NCI-H1092 treated with DMSO at 0.1 percent for 48 hours (cell line): ENCODE measurements at places on chromosomes 2 and 18.

DNA sequence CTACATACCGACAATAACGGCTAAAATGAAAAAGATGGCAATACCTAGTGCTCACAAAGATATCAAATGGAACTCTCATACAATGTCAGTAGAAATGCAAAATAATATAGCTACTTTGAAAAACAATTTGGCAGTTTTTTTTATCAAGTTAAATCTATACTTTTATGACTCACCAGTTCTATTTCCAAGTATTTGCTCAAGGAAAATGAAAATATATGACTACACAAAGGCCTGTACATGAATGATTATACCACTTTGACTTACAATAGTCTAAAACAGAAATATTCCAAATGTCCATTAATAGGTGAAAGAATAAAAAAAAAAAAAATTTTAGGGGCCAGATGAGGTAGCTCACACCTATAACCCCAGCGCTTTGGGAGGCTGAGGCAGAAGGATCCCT is 219.8 kb downstream of the ZRANB3 start:
- DNase-seq, result no peak

DNA sequence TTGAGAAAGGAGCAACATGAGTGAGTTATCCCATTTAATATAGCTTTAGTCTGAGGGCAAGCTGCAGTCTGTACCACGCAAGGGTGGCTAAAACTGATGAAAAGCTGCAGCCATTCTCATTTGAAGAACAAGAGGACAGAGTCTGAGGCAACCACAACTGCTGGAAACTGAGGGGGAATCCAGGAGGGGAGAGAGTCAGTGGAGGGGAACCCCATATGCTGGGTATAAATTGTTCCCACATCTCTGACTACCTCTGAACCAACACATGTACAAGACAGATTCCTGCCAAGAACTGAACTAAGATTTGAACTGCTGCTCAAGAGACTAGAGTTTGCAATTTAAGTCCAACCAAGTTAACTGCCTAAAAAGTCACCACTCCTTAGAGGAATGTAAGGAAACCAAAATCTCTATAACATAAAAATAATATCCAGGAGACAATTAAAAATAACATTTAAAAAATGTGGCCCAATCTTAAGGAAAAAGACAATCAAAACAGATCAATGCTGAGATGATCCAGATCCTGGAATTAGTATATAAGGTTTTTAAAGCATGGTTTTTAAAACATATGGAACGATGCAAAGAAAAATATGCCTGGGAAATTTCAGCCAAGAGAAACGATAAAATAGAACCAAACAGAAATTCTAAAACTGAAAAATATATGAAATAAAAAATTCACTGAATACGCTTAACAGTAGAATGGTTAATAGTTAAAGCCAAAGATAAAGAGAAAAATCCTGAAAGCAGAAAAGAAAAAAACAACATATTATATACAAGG is 11.2 kb downstream of the CWC22 start:
- no peak for DNase-seq

DNA sequence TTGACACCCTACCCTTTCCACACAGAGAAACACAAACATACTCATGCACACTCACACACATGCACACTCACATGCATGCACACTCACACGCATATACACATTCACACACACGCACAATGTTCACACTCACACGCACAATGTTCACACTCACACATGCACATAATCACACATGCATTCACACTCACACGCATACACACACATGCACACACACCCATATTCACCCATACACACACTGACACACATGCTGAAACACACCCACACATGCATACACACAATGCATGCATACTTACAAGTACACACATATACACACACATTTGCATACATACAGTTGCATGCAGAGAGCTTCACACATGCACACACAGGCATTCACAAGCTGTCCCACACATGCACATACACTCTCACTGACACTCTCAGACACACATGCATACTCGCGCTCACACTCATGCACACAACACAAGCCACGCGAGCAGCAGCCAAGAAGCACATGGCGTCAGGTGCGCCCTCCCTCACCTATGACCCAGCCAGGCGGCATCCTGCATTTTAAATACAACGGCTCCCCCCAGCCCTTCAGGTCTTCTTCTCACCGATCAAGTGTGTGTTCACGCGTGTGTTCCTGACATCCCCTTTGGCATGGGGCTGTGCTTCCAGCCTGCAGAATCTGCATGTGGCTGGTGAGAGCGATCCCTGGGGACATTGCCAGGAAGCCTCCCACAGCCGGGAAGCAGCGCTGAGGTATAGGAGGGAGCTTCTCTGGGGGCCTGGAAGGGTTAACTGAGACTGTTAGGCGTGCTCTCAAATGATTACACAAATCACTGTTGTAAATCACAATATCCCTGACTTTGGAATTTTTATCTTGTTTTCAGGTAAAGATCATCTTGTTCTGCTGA is 195.1 kb downstream of the RTP5 start:
- DNase-seq, result no peak

DNA sequence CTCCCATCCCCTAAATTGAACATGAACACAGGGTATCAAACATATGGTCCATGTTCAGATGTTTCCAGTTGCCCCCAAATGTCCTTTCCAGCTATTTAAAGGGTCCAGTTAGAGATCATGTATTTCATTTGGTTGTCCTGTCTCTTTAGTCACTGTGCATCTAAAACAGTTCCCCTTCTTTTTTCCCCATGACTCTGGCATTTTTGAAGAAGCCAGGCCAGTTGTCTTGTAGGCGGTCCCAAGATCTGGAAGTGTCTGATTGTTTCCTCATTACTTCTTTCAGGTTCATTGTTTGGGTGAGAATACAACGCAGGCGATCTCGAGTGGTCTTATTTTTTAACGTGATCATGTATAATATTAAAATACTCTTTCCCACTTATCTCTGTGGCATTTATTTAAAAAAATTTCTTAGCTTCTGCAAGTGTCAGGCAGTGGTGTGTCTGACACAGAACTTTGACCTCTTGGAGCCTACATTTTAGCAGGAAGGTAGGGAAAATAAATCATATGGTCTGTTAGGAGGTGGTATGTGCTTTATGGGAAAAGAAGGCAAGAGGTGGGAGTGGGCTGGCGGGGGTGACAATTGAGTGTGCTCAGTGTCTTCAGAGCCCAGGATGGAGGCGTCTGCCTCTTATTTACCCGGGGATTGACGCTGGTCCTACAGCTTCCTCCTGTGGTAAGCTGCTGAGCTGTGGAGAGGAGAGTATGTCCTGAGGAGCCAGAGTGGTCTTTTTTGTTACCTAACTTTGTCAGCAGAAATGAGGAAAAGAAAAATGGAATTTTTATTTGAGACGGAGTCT is 8.1 kb downstream of the RAB31 start:
- no peak for DNase-seq

DNA sequence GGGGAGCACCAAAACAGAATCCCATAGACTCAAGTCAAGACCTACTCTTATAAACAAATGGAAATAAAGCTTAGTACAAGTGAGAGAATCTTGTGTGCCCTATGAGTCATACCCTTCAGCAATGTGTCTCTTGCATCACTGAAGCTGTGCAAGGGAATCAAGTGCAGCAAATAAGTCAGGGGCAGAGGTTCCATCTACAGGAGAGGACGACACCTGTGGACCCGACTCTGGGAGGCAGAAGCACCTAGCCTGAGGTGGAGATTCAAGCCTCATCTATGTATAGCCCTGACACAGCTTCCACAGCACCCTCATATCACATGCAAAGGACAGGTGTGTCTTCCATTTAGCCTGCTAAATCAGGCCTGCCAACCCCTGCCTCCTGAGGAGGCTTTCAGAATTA is 298.2 kb downstream of the CNTNAP5 start:
- no peak for DNase-seq

DNA sequence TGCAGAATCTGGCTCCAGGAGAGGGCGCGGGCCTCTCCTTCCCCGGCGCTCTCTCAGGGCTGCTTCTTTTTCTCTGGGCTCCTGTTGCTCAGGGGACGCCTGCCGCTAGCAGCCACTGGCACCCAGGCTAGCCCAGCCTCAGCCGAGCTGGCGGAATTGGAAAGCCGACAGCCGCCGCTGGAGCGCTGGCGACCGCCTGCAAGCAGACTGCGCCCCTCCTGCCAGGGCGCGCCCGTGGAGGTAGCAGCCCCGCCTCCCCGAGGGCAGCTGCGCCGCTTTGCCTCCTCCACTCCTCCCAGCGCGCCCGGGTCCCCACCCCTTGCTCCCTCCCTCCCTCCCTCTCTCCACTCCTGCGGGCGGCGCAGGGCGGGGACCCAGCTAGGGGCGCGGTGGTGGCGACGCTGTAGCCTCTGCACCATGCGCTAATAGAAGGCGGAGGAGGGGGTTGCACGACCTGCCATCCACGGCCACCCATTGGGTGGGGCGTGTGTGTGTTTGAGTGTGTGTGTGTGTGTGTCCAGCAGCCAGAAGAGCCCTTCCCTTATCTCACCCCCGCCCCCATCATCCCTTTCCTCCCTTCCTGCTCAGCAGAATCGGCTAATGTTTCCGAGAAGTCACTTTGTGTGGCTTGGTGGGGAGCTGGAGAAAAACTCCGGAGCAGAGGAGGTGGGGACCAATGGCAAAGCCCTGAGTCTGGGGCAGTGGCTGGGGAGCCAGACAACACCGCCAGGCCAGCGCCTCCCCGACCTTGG is at the start of gene SCN9A:
SCN9A (minus strand) TSS at position 209 of the 752 bp plus-strand sequence. CDS start 64,188 bp downstream, outside the sequence.
- peak; percentile 84 for DNase-seq

GRCh38 chr2:197245829-197246804 is 64.5 kb downstream of the ANKRD44 start:
- DNase-seq, result no peak
